ENCODE measurements at places on chromosomes 16 and 17.

- DNase-seq: no peak
Observed at GRCh38 chr16:9107025-9107970, 15.9 kb downstream of the HAPSTR1 start.

DNA sequence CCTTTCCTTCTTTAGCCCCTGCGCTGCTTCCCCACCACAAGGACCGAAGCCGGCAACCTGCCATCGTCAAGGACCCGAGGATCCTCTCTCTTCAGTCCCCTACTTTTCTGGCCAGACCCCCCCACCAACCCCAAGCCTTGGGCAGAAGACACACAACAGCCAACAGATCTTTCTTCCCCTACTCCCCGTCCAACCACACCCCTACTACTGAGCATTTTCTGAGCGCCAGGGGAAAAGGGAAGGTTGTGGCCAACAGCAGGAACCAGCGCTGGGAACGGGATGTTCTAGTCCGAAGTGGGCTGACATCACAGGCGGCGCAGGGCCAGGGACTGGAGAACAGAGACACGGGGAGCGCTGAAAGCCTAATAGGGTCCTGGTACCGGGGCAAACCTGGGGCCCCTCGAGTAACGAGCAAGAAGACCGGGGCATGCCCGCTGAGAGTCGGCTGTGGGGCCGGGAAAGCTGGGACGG, 528 bp downstream of the PER1 start:
- no peak for DNase-seq

DNA sequence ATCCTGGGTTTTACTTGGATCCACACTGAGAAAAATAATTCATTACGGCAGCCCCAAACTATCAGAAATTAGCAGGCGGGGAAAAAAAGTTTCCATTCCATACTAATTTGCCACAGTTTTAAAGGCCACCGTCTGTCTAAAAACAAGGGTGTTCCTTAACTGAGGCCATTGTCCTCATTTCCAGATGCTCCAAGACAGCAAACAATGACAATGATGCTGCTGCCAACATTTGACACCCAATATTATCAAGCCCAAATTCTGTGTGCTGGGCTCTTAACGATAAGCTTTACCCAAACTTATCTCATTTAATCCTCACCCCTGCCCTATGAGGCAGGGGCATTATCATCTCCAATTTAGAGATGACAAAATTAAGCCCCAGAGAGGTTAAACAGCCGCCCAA, 26.3 kb downstream of the CUEDC1 start:
- DNase-seq: no peak

- no peak for DNase-seq
Observed at GRCh38 chr16:13781575-13782338, 138.2 kb upstream of the ERCC4 start.

DNA sequence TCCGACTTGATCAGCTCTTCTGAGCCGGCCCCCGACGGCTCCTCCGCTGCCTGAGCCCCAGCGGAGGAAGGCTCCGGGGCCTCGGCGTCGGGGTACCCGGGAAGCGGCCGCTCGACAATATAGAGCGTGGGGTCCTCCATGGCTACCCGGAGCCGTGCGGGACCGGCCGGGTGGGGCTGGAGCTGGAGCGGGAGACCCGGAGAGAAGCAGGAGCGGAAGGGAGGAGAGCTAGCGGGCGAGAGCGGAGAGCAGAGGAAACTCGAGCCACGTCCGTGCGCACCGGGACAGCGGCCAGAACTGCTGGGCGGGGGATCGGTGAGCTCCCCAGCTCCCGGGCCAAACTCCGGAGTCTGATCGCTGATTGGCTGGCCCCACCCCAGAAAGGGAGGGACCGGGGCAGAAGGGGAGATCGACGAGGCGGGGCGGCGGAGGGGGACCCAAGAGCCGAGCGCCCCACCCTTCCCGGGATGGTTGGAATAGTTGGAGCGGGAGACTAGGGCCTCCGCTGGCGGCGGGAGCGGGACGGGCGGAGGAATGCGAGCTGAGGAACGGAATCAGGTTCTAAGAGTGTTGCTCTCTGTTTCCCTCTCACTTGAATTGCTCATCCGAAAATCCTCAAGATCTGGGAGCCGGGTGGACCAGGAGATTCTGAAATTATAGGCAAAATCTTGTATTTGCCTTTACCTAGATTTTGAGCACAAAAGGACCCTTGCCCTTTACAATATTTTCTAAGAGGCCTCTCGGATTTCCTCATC, at the start of gene CAVIN1:
TSS of gene CAVIN1 (minus strand) at position 299 of the 755 bp plus-strand sequence. CDS start at position 140, 159 bp downstream.
- DNase-seq: no peak

DNA sequence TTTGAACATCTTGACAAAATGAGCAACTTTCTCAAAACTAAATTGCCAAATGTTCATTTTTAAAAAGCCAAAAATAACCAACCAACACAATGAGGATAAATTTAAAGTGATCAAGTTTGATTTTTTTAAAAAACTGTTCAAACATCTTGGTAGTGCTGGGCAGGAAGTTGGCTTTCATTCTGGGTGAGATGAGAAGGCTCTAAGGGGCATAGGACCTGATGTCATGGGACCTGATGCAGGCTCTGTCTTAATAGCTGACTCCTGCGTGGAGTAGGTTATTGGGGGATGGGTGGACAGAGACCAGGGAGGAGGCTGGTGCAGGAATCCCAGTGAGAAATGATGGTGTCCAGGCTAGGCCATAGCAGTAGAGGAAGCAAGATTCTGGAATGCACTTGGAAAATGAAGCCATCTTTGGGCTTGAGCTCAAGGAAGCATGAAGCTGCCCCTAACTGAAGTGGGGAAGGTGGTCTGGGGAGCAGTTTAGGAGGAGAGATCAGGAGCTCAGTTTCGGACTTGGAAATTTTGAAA, 20.4 kb downstream of the NLRC5 start:
- DNase-seq: no peak

DNA sequence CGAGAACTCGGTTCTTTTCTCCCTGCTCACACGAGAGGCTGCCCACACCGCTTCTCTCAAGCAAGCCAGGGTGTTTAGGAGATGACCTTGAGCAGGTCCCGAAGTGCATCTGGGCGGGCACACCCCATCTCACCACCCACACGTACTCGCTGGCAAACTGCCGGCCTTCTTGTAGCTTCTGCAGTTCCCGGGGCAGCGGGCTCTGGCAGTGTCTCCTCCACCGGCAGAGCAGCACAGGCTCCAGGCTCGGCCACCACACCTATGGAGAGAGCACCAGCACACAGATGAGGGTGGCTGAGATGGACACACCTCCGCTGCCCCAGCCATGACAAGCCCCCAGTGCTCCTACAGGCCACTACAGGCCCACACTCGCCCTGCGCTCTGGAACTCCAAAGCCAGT, 23.5 kb downstream of the ZNF276 start:
- DNase-seq: no peak

DNA sequence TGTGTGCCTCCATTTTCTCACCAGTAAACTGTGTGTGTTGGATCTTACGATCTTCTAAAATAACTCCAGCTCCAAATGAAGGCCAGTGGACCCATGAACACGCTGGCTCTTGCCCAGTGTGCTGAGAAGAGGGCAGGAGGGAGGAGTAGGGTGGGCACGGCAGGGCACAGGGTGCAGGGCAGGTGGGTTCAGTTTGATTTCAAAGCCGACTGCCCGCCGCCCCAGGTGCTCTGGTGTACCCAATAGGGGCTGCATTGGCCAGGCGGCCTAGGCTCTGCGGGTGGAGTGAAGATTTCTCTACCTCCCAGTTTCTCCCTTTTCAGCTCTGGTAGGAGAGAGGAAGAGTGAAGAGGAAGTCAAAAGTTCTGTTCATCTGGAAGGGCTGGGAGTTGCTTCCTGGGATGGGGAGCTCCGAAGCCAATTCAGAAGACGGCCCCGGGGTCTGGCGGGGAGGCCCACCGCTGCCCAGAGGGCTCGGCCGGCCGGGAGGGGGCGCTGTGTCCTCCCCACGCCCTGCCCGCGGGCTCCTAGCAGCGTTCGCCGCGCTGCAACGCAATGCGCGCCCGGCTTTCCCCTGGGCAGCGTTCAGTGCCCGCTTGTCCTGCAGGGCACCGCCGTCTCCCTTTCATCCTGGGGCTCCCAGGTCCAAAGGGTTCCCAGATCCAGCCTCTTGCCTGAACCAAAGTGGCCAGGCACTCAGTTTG, 1.1 kb upstream of the CRHR1 start:
- DNase-seq: no peak

GRCh38 chr17:79088247-79088996, 13.8 kb downstream of the ENGASE start:
- no peak for DNase-seq

GRCh38 chr17:45291171-45291805, 25.5 kb downstream of the MAP3K14 start:
- DNase-seq: no peak

- DNase-seq: no peak
Observed at GRCh38 chr16:14650629-14651028, 17.9 kb downstream of the BFAR start.

DNA sequence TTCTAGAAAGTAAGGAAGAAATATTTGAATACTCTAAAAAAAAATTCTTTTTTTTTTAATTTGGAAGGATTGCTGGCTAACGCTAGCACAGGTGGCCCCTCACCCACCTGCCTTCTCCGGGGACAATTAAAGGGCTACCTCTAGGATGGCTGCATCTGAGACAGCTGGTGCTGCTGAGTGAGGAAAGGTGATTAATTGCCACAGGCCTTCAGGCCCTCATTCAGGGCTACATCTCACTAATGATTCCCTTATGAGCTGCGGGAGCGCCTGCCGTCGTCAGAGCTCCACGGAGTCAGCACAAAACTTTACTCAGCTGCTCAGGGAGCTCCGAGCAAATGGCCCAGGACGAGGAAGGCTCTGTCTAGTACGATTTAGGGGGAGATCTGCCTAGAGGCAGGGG, 27.0 kb upstream of the AKTIP start:
- no peak for DNase-seq

DNA sequence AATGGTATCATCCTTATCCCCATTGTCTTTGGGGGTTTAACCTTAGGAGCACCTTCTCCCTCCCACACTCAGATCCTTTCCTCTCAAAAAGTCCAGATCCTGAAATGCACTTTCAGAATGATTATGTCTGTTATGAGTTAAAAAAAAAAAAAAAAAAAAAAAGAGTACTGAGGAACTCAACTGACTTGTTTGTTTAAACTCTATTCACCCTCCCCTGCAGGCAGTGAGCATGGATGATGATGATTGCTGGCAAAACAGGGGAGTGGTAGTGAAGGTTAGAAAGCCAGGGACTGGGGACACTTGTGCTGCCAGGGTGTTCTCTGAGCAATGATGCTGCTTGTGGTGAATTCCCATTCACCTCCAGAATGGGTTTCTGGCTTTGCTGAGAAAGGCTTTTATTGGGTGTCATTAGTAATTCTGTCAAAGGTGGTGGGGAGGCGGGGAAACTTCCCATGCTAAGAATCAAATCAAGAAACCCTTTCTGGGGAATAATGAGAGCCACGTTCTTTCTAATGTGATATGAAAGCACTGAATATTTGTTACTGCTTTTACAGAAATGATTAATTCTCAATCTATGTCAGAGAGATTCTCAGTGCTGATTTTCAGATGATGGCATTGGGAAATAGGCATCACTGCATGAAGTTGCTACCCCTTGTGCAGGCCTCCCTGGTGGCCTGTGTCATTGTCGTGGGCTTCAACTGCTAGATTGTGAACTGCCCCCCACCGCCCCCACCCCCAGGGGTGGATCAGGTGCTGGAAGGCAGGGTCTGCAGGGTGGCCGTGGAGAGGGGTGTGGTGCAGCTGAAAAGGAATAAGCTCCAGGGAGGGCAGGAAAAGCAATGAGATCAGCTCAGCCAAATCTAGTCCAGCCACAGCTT, 14.1 kb downstream of the CCL4 start:
- no peak for DNase-seq

GRCh38 chr16:330741-331140, 21.8 kb downstream of the AXIN1 start:
- DNase-seq: no peak

- no peak for DNase-seq
Observed at GRCh38 chr17:42846594-42847280, 2.4 kb downstream of the AOC2 start.

GRCh38 chr17:37405955-37406634, 541 bp downstream of the ACACA start:
- DNase-seq: no peak

- no peak for DNase-seq
Observed at GRCh38 chr17:55432358-55433028, 10.9 kb upstream of the MMD start.

- no peak for DNase-seq
Observed at GRCh38 chr16:19119564-19119963, 5.8 kb downstream of the ITPRIPL2 start.

DNA sequence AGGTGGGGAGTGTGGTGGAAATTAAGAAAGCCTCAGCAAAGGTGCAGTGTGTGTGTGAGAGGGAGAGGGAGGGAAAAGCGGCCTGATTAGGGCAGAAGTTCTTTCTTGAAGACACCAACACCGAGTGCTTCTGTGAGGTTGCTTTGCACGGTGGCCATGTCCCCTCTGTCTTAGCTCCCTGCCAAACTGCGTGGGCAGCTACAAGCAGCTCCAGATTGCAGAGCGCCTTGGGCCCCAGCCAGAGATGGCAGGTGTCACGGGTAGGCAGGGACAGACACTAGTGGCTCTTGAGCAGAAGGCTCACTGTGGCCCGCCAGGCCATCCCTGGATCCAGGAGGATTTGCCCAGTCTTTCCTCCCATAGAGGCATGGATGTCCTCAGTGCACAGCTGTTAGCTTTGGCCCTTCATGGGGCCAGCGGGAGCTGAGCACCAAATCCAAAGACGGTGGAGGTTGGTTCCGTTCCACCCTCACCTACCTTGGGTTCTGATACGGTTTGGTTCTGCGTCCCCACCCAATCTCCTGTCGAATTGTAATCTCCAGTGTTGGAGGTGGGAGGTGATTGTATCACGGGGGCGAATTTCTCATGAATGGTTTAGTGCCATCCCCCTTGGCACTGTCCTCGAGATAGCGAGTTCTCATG, 21.4 kb downstream of the KIAA0513 start:
- DNase-seq: no peak

GRCh38 chr17:3647769-3648555, 11.4 kb downstream of the CTNS start:
- DNase-seq: no peak

- no peak for DNase-seq
Observed at GRCh38 chr16:85698935-85699558, 10.3 kb upstream of the GINS2 start.

- DNase-seq: no peak
Observed at GRCh38 chr16:64253525-64253924, 868.3 kb downstream of the CDH11 start.

- DNase-seq: no peak
Observed at GRCh38 chr16:78877114-78877655, 723.4 kb downstream of the MAF start.

- DNase-seq: no peak
Observed at GRCh38 chr17:10683853-10684252, 13.5 kb downstream of the SCO1 start.
